Stimulated activated CD4-positive, alpha-beta T cell treated with anti-CD3 and anti-CD28 coated beads, Interleukin-15, amount 100 ng/mL, for 1 hour (primary cell): ENCODE measurements at places on chromosomes 2 and 18.

- DNase-seq: peak; percentile 56
Measured at GRCh38 chr2:197786010-197786877, 1.1 kb upstream of the BOLL start.

DNA sequence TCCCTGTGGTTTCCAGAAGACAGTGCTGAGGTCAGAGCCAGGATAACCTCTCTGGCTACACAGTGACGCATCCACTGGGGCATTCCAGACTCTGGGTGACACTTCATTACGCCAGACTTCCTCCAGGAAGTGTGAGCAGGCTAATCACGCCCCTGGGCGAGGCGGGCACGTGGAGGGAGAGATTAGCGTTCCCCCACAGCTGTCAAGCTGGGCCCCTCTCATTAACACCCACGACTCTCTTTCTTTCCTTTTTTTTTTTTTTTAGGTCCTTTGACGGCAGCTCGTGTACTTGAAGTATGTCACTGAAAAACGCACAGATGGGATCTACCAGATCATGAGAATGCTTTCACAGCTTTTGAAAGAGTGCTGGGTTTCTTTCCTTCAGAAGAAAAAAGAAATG is 274.6 kb downstream of the AFF3 start:
- DNase-seq: no peak

DNA sequence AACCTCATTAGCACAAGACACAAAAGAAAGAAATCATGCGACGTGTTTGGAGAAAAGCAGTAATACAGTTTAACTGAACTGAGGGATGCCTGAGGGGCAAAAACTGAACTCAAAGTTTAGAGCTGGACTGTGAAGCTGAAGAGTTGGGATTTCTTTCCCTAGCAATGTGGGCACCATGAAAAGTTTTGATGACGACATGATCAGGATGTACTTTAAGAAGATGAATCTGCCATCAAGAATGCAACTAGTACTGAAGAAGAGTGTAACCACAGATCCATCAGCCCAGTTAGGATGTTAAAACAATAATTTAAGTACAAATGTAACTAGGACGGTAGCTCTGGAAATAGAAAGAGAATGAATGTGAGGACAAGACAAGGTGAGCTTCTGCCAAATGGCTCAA is 196.2 kb downstream of the VWC2L start:
- no peak for DNase-seq

DNA sequence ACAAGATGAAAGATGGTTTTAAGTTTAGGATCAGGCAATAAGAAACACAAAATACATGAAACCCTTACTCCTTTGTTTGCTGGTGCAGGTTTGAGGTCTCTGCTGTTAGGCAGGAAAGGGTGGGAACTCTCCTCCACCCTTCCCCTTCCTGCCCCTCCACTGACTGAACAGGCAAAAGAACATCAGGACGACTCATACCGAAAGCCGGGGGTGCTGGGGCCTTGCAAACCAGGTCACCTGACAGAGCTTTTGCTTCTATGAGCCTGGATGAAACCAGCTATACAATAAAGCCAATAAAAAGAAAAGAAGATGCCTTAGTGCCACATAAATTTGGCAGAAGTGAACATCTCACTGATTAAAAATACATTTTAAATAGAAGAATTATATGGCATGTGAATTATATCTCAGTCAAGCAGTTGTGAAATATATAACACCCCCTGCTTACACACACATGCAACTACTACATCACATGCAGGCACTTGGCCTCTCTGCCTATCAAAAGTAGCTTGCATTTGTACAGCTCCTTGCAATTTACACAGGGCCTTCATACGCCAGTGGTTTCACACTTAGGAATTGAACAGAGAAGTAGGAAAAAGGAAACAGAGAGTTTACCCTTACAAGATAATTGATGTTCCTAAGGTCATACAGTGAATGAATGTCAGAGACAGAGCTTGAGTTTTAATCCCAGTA is 215.1 kb upstream of the TRIB2 start:
- DNase-seq: peak; percentile 49

DNA sequence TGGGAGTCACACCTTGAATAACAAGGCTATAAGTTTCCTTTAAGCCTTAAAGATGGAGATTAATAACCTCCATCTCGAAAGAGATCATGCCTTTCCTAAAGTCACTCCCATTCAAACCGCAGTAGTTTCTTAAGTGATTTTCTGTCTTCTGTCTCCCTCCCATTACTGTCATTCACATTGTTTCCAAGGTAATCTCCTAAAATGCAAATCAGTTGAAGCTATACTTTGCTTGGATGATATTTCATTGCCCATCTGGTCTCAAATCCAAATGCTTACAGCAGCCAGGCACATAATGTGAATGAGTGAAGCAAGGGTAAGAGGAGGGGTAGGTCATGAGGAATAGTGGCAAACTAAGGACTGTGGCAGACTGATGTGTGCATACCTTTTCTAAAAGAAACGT is 116.4 kb downstream of the CCDC141 start:
- DNase-seq: no peak

DNA sequence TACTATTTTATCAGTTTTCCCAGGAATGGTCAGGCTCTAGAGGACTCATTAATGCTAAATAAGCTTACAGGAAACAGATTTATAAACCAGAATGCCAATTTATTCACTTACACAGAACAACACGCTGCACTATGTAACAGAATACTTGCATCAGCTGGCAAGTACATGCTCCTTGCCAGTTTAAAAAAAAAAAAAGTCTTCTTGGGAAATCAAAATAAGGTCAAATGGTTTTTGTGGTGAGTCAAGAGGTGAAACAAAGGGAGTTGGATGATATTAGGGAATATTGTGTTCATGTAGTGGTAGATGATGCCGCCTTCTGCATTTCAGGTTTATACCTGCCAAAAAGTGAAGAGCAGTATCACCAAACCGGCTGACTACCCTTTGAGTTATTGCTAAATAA is 1322.1 kb upstream of the ZEB2 start:
- DNase-seq: no peak

DNA sequence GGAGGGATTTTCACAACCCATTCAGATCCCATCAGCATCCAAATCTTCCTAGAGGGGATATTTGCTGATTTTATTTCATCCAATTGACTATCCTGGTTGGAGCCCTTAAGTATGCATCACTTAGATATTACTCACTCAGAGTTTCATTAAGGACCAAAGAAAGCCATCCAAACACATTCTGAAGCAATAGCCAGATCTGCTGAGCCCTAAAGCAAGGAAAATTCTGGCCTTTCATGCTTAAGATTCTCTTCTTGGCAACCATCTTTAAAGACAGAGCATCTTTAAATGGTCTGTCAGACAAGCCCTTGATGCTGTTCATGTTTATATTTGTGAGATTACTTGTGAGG is 40.9 kb upstream of the C1D start:
- no peak for DNase-seq

GRCh38 chr18:48392268-48392667 is 16.9 kb downstream of the ZBTB7C start:
- no peak for DNase-seq

DNA sequence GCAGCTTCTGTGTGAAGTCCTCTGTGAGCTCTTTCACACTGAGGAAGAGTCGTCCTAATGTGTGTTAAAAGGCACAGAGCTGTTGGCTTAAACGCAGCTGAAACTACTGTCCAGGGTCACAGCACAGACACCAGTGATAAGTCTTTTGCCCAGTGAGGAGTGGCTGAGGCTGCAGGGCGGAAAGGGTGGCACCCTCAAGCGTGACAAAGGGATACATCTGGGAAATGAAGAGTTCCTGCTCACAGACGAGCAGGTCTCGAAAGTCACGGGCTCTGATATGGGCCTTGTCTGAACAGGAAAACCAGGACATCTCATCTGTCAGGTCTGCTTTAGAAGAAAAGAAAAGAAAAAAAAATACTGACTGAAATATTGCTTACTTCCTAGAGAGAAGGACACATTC is 36.5 kb downstream of the TGIF1 start:
- DNase-seq: no peak

DNA sequence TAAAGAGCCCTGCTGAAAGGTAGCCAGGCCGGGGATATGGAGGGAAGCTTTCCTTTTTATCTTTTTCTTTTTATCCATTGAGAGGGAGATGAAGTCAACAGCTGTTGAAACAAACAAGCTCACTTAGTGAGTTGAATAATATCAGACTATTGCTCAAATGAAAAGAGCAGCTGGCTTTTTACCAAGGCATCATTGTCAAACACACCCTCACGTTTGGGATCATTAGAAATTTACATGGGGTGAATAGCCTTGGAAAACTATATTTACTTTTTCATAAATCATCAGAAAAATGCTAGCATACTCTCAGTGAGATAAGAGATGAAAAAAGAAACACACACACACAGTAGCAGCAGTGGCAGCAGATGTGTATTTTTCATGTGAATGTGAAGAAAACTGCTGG is 71.5 kb upstream of the HNMT start:
- no peak for DNase-seq

DNA sequence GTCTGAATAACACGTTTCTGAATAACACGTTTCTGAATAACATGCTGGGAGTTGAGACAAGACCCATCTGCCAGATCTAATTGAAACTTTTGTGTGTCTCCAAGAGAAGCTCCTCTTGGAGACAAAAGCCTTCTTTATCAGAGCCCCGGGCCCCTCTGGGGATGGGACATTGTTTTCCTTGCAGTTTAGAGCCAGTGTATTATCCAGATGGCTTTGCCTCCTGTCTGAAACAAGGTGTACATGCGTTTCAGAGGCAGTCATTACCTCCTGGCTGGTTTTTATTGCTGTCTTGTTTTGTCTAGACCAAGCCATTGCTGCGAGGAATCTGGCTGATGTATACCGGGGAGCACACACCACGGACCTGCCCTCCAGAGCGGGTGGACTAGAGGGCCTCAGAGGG is 7.8 kb downstream of the FOSL2 start:
- no peak for DNase-seq

GRCh38 chr18:33239298-33239697 is 201.2 kb downstream of the CCDC178 start:
- no peak for DNase-seq

GRCh38 chr18:61371111-61371510 is 37.9 kb downstream of the CDH20 start:
- DNase-seq: no peak

- DNase-seq: no peak
Measured at GRCh38 chr2:98503481-98504105, 58.9 kb downstream of the INPP4A start.

GRCh38 chr2:151860613-151861146 is 32.5 kb upstream of the ARL5A start:
- DNase-seq: no peak

DNA sequence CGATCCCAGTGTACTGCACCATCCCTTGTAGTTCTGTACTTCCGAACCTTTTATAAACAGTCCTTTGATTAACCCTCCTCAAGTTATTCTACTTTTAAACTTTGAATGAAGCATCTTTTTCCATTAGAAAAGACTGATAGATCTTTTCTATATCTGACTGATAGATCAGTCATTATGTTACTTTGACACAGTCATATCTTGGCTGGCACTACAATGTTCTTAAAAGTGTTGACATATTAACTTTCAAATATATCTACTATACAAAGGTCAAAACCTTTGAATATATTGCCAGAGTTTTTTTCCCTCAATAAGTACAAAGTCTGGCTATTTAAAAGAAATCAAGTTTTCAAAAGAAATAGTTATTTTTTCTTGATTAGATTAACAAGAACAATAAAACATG is 35.4 kb upstream of the NABP1 start:
- no peak for DNase-seq

GRCh38 chr18:6661692-6662415 is 67.7 kb upstream of the ARHGAP28 start:
- DNase-seq: no peak
